Stimulated activated CD4-positive, alpha-beta T cell treated with anti-CD3 and anti-CD28 coated beads, Interleukin-4, amount 100 ng/mL, for 48 hours (primary cell): ENCODE measurements at places on chromosomes 7 and 10.

DNA sequence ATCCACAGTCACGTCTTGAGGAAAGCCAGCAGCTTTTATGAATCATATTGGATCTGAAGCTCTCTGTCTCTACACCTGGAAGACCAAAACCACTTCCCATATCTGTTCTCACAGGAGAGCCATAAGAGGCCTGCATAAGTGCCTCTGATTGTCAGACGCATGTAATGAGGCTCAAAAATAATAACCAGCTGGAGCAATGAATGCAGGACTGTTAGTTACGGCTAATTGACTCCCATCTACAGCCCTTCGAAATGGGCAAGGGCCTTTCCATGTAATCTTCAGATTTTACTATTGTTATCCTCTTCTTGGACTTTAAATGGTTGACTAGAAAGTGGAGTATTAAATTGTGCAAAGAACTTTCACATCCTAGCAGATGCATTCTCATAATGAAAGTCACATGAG lies 4.4 kb upstream of the SEMA3C start:
- DNase-seq, result no peak

- DNase-seq, result no peak
These were observed 49.0 kb upstream of the ZNF248 start for GRCh38 chr10:37906382-37906781.

- DNase-seq, result no peak
These were observed 178.2 kb upstream of the KLF6 start for GRCh38 chr10:3963191-3963673.

GRCh38 chr7:136479922-136480321 lies 388.5 kb upstream of the CHRM2 start:
- no peak for DNase-seq
